ENCODE measurements at places on chromosomes 1 and 21.

DNA sequence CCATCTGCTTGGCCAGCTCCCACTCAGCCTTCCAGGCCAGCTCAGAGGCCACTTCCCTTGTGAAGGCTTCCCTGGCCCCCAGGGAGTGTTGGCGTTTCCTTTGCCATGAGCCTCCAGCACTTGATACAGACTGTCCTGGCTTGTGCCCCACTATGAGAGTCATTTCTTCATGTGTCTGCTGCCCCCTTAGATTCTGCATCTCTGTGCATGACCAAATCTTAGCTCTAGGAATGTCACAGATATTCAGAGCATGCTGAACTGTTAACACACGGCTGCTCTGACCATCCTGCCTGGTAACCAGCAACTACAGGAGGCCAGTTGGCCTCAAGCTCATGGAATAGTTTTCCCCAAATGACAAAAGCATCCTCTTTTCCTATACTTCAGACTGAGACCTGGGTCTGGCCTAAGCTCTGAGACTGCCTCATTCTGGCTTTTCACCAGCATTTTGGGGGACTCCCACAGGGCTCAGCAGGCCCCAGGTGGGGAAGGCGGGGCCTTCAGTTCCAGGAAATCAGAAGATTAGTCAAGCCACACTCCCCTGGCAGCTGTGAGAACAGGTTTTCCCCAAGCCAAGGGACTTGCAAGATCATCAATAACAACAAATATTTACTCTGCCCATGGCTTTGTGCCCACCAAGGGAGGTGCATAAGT lies 182.6 kb upstream of the EDN2 start:
- peak; percentile 64 for DNase-seq

GRCh38 chr1:71304125-71304524 lies 223.3 kb upstream of the ZRANB2 start:
- no peak for DNase-seq

GRCh38 chr1:238135708-238136664 lies 245.3 kb upstream of the ZP4 start:
- DNase-seq: no peak

DNA sequence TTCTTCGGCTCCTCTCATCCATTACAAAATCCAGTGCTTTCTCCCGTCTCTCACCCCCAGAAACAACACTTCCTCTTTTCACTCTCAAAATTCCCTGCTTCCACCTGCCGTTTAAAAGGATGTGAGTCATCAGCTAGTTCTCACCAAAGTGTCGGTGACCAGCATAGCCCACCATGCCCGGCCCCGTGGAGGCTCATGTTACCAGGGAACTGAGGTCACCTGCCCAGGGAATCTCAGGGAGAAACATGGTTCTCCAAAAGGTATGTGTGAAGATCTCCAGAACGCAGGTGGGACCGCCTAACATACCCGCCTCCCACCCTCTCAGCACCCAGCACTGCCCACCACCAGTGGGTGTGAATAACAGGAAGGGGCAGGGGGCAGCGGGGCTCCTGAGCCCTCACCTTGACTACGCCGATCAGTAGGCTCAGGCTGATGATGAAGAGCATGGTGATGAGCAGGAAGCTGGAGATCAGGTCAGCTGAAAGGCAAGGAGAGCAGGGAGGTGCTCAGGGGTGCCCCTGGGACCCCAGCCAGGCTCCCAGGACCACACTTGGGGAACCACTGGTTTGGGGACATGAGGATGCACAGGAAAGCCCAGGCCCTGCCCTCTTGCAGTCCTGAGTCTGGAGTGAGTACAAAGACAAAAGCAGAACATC lies 16.2 kb downstream of the LAPTM5 start:
- DNase-seq: no peak

DNA sequence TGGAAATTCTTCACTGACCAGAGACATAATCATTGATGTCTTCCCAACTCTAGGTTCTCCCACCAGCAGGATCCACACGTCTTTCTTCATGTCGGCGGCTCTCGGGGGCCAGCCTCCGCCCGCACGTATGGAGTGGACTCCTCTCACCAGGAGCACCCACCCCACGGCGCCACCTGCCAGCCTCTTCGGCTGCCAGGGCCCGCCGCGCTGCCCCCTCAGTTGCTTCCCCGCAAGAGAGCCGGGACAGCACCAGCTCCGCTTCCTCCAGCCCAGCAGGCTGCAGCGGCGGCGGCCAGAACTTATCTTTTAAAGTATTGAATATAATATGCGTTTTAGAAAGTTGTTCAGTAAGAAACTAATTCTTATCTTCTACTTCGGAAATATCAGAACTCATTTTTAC lies 273.5 kb downstream of the LIPI start:
- no peak for DNase-seq

DNA sequence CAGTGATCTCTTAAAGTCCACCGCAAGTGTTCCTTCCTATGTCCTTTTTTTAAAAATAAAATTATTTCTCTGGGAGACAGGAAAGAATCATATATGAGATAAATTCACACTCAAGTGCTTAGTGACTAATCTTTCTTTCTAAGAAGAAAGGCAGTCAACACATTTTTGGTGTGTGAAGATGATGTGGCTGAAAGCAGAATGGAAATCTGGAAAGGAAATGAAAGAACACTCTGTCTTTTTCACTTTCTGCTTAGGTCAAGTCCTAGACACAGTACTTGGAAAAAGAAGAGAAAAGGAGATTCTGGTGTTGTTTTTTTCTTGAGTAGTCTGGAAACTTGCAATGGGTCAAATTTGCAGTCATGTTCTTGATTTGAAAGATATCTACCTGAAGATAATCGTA lies 45.5 kb upstream of the PRRX1 start:
- peak; percentile 9 for DNase-seq

DNA sequence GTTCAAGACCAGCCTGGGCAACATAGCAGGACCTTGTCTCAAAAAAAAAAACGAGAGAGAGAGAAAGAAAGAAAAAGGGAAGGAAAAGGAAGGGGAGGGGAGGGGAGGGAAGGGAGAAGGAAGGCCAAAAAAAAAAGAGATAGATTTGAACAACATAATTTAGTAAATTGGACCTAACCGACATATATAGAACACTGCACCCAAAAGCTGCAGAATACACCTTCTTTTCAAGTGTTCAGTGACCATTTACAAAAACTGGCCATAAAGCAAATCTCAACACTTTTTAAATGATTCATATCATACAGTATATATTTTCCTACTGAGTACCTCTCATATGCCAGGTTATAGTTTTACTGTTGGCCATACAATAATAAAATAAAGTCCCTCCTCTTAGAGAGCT lies 6.9 kb downstream of the TSTD1 start:
- DNase-seq: no peak

- DNase-seq: no peak
Observed at GRCh38 chr1:44310006-44310405, 45.1 kb downstream of the ERI3 start.

DNA sequence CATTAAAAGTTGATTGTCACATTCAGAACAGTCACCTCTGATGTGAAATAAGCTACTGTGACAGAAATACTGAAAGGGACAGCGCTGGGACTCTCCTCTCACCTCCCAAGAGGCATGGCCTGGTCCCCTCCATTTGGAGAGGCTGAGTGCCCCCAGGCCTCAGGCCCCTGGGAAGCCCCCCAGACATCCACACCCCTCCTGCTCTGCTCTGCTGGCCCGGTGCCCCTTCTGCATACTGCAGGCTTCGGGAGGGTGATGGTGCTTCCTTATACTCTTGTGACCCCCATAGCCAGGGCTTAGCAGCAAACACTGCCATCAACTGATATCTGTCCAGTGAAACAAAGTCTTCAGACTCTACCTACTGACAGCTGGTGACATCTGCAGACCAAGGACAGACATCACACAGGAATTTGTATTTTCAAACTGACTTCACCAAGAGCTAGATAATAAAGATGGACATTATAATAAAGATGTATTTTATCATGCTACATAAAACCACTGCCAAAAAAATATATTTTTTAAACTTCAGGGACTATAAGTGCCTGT lies 36.9 kb downstream of the C2CD2 start:
- no peak for DNase-seq

DNA sequence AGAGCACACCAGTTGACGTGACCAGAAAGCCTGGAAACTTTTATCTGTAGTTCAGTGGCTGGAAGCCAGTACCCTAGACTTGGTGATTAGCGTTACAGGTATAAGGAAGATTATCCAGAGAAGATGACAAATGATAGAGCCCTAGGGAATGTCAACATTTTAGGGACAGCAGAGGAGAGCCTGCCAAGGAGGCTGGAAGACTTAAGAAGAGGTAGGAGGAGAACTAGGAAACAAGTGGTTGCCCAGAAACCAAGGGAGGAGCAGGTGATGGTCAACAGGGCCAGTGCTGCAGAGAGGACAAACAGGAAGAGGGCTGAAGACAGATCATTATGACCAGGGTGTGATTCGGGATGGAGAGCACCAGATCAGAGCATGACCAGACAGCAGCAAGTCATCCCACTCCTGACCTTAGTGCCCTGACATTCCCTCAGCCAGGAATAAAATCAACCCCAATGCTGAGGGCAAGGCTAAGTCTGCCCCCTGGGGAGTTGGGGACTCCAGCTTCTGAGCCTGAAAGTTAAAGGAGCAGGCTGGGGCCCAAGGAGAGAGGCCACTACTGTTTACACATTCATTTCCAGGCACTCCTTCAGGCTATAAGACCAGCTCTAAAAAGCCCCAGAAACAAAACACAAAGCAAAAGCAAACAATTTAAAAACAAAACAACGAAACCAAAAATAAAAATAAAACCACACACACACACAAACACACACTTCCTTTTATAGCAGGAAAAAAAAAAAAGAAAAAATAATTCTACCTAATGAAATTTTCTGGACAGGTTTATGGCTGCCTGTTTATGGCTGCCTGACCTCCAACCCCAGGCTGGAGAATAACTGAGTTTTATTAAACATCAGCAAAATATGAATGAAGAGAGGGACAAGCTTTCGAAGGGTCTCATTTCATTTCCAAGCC lies 48.6 kb upstream of the LRRC52 start:
- no peak for DNase-seq

DNA sequence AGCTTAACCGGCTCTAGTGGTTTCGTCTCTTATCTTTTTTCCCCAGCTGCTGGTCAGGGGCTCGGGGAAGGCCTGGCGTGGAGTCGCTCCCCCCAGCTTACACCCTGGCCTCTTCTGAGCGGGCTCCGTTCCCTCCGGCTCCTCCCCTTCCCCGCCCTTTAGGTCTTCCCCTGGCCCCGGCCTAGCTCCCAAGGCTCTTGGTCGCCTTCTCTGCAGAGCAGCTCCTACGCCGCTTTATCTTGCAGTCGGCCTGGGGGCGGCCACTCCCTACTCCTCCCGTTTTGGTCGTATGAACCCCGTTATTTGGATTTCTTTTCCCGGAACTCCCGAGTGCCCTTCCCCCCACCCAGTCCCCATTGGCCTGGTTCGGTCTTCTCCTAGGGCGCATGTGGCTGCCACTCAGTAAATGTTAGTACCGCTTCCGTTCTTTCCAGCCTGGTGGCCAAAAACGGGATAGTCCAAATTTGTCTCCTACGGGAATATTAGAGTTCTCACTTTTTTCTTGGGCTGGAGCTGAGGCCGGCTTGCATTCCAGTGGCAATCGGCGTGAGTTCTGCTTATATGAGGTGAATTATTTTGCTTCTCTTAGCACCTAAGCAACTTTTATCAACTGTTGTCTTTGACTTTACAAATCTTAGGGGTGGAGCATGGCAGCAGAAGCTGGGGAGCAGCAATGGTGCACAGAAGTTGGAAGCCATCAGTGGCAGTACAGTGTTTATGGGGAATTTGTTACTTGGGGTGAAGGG lies 467 bp downstream of the THRAP3 start:
- DNase-seq: peak; percentile 89

GRCh38 chr1:223763881-223764280 lies 51.5 kb downstream of the CAPN2 start:
- no peak for DNase-seq

GRCh38 chr1:31013187-31013864 lies 52.2 kb downstream of the PUM1 start:
- DNase-seq: no peak

- DNase-seq: no peak
Observed at GRCh38 chr21:41349619-41350390, 12.0 kb upstream of the MX2 start.

- DNase-seq: no peak
Observed at GRCh38 chr1:31877544-31877943, 60.6 kb downstream of the PTP4A2 start.

DNA sequence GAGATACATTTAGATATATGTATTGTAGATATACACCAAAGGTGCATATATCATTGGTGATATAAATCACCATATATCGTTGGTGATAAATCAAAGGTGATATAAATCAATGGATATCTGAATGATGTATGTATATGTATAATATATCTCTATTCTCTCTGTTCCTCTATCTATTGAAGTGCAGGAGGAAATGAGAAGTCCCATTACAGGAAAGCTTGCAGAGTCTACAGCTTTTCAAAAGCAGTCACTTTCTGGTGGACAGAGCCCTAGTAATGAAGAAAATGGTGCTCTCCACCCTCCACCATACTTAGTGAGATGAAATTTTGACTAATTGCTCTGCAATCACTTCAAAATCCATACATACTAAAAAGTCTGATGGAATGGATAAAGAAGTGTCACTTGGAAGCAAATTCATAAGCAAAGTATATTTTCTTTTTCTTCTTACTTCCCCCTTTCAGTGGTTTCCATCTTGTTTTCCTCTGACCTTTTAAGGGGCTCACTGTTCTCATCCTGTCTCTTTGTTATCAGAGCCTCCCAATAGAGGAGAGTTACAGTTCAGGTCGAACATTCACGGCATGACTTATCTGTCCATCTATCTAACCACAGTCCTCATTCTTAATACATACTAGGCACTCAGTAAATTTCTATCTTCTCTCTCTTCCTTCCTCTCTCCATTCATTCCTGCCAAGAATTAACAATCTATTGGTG lies 227.2 kb downstream of the KCNJ6 start:
- no peak for DNase-seq

DNA sequence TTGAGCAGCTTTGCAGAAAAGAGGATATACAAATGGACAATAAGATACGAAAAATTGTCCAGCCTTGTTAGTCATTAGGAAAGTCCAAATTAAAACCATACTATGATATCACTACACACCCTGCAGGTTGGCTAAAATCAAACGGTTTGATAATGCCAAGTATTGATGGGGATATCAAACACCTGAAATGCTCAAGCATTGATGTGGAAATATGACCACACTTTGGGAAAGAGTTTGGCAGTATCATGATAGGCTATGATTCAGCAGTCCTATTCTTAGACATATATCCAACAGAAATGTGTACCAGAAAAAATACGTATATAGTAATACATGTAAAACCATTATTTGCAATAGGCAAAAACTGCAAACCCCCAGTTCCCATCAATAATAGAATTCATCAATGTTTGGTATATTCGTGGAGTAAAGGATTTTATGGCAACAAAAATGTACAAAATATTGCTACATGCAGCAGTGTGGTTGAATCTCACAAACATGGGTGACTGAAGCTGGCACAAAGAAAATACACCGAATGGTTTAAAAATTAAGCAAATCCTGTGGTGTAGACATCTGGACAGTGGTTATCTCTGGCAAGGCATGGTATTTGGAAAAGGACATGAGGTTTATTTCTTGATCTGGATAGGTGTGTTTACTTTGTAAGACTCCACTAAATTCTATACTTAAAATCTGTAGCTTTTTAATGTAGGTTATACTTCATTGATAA lies 243.2 kb downstream of the FGGY start:
- DNase-seq: no peak

DNA sequence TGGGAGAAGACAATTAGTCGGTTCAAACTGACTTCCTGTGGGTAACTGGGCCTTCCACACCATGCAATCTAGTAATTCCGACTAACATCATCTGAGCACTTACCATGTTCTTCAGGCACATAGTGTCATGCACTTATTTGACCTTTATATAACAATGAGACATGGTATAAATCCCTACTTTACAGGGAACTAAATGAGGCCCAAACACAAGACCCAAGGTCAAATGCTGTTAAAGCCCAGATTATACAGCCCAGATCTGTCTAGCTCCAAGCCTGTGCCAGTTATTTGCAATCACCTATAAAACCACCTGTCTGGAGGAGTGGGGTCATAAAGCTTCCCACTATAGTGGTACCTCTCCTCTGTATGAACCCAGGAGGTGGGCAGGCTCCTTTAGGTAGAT lies 40.8 kb downstream of the JAK1 start:
- DNase-seq: no peak

All from fibroblast of skin of right quadriceps (primary cell).